ENCODE measurements at places on chromosomes 3 and 15.

DNA sequence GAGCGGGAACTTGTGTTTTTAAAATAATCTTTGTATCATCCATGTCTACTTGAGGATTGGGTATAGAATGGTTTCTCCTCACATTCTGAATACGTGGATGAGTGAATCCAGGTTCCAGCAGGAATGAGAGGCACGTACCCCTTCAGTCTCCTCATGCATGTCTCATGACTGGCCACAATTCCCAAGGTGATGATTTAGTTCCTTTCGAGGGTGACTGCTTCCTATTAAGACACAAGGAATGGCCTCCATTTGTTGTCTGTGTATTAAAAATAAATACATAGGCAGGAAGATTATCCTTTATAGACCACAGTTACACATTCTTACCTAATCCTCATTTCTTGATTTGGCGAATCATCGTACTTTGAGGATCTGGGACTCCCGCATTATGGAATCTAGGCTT, 217.0 kb upstream of the LRIG1 start:
- no peak for DNase-seq

DNA sequence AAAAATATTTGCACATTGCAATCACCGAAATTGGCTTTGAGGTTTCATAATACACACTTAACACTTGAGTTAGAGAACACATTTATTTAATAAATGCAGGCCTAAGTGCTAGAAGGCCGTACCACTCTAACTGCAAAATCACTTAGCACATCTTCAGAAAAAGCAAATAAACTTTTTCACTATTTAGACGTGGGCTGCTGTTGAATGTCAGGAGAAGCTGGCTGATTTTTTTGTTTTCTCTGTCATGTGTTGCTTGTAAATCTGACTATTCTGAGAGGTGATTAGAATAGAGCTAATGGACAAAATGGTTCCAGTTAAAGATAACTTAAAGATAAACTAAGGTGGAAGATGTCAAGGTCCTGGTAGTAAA, 265.1 kb downstream of the FOXP1 start:
- no peak for DNase-seq

DNA sequence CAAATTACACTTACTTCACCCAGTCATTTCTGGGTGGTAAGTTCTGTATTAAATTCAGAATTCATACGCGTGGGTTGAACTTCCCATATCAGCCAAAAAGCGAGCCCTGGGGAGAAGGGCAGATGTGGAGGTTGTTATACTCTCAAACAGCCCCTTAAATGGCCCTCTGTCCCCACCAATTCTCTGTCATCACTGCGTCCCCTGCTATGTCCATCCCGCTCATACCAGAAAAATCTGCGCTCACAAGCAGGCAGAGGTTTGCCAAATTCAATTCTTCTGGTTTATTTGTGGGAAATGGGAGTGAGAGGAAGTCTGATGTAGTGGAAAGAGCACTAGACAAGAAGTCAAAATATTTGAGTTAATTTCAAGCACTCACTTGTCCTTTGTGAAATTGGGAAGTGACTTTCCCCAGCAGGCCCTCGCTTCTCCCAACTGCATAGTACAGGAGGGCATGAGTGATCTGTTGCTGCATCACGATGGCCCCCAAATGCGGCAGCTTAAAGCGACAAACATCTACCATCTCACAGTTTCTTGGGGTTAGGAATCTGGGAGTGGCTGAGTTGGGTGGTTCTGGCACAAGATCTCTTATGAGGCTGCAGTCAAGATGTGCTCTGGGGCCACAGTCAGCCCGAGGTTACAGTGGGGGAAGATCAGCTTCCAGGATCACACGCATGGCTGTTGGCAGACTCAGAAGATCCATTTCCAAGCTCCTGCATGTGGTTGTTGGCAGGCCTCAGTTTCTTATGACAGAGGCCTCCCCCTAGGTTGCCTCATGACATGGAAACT, 67.7 kb downstream of the CPN2 start:
- DNase-seq, result no peak

DNA sequence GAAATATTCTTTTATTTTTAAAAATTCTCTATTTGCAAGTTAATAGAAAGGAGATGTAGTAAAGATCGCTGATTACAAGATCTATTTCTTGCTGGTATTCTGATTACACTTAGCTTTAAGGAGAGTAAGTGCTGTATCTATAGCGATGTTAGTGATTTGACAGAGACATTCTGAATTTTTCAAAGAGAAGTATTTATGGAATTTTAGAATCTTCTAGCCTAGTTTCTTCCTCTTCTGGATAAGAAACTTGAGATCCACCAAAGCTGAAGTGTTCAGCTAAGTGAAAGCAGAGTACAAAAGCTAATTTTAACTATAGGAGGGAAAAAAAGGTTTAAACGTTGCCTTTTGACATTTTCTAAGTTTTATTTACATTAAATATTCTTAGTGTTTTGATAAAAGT, 72.1 kb upstream of the RARB start:
- no peak for DNase-seq

- DNase-seq, result no peak
These were observed 4.8 kb downstream of the VWA5B2 start for GRCh38 chr3:184234224-184234623.

GRCh38 chr15:92696096-92696495, 40.5 kb upstream of the FAM174B start:
- DNase-seq, result no peak

GRCh38 chr3:77414881-77415280, 375.0 kb downstream of the ROBO2 start:
- no peak for DNase-seq

DNA sequence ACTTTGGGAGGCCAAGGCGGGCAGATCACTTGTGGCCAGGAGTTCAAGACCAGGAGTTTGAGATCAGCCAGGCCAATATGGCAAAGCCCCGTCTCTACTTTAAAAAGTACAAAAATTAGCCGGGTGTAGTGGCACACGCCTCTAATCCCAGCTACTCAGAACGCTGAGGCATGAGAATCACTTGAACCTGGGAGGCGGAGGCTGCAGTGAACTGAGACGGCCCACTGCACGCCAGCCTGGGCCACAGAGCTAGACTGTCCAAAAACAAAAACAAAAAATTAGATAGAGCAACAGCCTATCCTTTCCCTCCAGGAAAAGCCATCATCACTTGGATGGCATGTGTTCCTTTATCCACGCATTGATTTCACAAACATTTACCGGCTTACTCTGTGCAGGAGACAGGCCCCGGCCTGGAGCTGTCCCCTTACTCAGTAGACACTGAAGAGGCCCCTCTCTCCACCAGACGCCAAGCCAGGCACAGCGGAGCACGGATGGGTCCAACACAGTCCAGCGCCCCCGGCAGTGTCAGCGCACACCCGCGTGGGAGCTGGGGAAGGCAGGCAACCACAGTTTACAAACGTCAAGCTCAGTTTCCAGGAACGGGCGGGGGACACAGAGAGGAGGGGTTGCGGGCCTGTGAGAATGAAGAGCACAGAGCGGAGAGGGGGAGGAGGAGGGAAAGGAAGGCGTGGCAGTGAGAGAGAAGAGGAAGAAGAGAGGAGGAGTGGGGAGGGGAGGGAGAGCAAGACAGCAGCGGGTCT, 3.1 kb downstream of the GP5 start:
- peak; percentile 42 for DNase-seq

DNA sequence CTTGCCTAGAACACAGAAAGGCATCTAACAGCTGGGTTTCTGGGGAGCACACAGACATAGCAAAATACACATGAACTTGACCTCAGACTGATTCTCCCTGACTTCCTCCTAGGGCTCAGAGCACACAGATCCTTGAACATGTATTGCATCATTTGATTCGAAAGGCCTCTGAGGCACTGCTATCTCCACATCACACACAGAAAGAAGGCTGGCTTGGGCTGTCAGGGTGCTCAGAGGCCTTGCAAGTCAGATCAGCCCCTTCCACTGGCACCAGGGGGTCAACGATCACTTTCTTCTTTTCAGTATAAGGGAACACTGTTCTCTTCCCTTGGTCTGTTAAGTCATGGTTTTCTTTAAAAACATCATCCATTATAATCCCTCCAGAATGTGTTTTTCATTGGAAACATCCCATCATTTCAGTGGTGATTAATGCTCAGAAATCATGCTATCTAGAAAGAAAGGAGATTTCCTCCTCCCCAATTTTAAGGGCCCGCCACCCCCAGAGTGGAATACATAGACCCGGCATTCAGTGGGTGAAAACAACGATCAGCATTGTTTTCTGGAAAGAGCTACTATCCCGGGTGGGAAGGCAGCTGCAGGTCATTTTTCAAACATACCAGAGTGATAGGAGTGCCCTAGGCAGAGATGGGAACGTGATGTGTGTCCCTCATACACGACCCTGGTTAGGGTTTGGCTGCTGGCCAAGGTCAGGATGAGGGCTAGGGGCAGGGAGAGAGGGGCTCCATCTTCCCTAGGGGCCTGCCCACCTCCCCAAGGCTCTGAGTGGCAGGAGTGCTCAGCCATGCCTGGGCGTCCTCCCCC, 253.3 kb upstream of the LYSMD4 start:
- no peak for DNase-seq

DNA sequence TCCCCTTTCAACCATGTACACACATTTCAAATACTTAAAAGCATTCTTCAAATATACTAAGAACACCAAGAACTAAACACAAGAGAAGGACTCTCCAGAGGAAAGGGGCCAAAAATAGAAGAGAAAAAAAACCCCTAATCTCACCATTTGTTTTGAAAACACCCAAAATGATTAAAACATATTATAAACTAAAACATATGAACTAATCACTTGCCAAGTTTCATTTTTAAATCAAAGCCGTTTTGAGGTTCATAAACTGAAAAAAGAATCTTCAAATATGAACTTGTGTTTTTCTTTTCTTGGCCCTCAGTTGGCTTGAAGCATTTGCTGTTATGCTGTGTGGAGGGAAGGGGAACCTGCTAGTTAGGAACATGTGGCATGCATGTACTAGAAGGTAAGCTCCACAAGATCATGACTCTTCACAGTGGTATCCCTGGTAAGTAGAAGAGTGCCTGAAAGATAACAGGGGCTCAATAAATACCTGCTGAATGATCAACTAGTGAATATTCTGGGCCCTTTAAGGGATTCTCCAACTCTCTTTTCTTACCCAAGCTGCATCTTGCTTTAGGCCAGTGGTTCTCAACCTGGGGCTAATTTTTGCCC, 224.5 kb downstream of the TIGIT start:
- DNase-seq, result no peak

- DNase-seq, result no peak
These were observed 35.4 kb downstream of the SLC28A2 start for GRCh38 chr15:45287390-45287956.

GRCh38 chr3:24365168-24365567, 129.5 kb downstream of the THRB start:
- no peak for DNase-seq

GRCh38 chr3:146974001-146974400, 368.9 kb upstream of the PLSCR5 start:
- DNase-seq, result no peak

DNA sequence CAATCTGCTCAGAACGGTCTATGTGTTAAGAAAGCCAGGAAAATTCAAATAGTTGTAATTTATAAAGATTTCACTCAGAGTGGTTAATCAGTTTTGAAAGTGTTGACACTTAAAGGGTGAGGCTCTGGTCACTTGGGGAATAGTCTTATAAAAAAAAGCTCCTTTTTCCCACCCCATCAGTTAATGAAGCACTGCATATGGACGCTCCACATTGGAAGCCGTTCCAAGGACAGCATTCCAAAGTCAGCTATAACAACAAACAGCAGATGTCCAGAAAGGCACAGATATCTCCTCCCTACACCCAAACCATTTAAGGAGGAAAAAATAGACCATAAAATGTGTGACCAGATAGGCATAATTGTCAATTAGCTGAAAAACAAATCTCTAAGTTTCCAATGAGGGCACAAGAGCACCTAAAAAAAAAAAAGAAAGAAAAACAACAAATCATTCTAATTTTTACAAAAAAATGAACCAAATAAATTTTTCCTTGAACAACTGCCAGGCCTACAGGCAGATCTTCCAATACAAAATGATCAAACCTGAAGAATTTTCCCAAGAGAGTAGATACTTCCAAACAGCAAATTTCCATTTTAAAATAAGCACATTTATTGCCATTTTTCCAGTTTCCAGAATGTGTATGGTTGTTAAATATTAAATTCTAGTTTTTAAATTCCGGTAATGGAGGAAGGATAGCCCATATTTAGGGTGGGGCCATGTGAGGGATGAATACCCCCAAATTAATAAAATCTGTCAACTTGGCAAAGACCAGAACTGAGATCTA, 198.3 kb downstream of the ERC2 start:
- no peak for DNase-seq

DNA sequence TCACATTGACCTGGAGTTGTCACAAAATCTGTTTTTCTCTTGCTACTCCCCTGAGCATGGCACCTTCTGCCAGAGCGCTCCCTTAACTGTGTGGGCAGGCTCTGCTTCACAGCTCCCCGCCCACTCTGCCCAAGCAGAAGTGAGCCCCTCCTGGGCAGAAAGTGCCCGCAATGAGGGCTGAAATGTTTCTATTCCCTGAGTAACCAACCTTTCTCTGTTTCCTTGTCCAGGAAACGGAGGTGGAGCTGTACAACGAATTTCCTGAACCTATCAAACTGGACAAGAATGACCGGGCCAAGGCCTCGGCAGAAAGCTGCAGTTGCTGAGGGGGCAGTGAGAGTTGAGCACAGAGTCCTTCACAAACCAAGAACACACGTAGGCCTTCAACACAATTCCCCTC, 66.3 kb upstream of the ACAD9 start:
- DNase-seq, result no peak

- no peak for DNase-seq
These were observed 51.6 kb downstream of the GATM start for GRCh38 chr15:45326741-45327140.

DNA sequence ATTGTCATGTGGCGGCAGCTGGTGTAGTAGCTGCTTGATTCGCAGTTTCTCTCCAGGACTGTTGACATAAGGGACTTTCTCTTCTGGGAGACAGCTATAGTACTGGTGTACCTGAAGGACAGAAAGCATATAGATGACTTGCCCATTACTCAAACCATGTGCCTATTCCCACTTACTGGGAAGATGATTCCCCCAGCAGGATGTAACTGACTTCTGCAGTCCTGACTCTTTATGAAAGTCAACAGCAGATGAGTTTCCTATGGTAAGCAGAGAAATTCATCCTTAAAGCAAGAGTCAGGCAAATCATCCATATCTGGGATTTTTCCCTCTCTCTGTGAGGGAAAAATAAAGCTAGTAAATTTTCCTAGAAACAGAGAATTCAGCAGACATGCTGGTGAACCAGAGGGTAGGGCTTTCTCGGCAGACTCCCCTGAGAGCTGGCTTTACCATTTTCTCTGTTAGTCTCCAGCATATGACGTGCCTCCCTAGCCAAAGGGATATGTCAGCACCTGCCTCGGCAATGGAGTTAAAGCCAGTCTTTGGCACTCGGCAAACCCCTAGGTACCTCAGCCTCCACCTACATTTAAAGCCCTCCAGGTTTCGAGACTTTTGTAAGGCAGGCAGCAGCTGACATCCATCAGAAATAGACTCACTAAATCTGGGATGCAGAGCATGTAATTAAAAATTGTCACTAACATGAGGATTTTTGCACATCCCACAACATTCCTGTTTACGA, 62.1 kb downstream of the PRICKLE2 start:
- DNase-seq, result no peak

Data from stimulated activated CD8-positive, alpha-beta memory T cell treated with anti-CD3 and anti-CD28 coated beads, Interleukin-15, amount 100 ng/mL, for 48 hours (primary cell).